ENCODE measurements at places on chromosomes 1 and 21. TPM values are rescaled to one million over a fixed set of nuclear protein-coding genes. Genes with fewer than 3 reads are reported as not detected.
A peak's percentile ranks its signal among the peaks of the same experiment; 100 is the strongest.

DNA sequence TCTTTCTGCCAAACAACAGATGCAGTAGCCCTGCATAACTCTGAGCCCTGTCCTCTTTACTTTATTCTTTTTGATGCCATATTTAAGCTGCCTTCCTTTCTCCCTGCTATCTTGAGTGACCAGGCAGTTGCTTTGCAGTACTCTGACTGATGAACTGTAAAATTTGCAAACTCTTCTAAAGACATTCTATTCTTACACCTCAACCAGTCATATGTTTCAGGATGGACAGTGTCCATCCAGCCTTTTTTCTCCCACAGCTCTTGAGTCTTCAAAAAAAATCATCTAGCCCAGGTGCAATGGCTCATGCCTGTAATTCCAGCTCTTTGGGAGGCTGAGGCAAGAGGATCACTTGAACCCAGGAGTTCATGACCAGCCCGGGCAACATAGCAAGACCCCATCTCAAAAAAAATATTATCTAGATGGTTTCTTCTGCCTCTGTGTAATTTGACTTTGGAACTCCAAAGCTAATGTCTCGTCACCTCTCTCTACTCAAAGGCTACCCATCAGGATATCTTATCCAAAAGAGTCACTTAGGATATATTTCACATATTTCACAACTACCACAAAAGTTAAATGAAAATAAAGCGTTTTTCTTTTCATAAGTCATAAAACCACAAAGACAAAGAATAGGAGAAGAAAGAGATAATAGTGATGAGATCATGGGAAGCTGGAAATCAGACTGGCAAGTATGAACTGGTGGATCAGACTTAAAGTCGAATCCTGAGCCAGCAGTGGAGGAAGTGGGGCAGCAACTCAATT, 54.6 kb upstream of the IPO9 start:
- DNase-seq, result no peak

The SPRR2F gene
- not detected for polyA plus RNA-seq

GRCh38 chr1:165253818-165254254, 102.7 kb downstream of the LMX1A start:
- no peak for DNase-seq

DNA sequence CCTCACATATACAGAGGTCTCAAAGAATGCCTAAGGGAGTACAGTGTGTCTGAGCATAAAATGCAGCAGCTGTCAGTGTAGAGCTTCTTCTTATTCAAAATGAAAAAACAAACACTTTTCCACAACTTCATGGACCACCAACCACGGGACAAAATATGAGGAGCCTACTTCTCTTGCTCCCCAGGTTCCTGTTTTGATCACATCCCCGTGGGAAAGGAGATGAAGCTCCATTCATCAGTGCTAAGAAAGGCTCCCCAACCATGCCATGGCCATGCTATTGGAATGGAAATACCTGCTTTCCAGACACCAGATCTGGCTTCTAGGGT, 383 bp downstream of the CD48 start:
- no peak for DNase-seq

GRCh38 chr1:229203030-229203751, 67.7 kb upstream of the RAB4A start:
- DNase-seq, result peak; percentile 94

DNA sequence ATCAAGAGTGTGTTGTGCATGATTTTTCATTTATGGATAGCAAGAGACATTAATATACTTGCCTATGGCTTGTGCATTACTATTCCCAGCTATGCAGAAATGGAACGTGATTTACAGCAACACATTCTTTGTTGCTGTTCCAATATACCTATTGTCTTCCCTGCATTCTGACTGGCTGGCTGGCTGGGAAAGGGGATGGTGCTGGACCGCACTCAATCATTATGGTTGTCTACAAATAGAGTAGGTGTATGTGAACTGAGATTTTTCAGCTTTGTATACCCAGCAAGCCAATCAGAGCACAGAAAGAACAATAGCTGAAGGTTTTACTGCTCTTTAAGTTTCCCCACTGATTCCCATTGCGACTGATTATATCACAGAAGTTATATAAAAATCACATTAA, 167.5 kb downstream of the ATG4C start:
- DNase-seq, result peak; percentile 53

- DNase-seq, result no peak
Observed at GRCh38 chr1:7948960-7949359, 8.3 kb upstream of the TNFRSF9 start.

DNA sequence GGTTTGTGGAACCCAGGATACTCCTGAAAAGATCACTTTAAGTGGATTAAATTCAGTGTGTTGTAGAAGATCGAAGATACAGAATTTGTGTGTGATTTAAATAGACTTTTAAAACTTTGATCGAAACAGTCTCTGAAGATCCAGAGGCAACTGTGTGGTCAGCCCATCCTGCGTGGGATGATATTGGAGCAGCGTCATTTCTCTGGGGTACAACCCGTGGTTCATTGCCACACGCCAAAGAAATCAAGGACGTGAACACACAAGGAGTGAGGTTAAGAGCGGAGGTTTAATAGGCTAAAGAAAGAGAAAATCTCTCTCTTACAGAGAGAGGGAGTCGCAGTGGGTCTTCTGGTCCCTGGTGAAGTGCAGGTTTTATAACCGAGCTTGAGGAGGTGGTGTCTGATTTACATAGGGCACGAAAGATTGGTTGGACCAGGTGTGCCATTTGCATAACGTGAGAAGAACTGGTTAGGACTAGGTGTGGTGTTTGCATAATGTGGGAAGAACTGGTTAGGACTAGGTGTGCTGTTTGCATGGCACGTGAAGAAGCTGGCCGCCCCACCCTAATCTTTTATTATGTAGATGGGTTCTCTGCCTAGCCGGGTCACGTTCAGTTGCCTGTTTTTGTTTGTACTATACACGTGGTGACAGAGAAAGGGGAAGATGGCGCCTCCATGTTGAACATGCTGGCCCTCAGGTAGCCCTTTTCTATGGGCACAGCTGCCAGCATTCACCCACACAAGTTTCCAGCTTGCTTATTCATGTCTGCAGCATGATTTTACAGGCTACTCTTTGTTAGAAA, 82.3 kb downstream of the ADSS2 start:
- DNase-seq, result no peak

The TENT5C gene
- polyA plus RNA-seq, result 0.20 TPM

- no peak for DNase-seq
Observed at GRCh38 chr1:36669262-36669661, 186.5 kb upstream of the CSF3R start.

GRCh38 chr21:20943561-20943997, 54.6 kb upstream of the NCAM2 start:
- DNase-seq, result peak; percentile 41

- DNase-seq, result peak; percentile 99
Observed at GRCh38 chr1:36706416-36706815, 223.7 kb upstream of the CSF3R start.

DNA sequence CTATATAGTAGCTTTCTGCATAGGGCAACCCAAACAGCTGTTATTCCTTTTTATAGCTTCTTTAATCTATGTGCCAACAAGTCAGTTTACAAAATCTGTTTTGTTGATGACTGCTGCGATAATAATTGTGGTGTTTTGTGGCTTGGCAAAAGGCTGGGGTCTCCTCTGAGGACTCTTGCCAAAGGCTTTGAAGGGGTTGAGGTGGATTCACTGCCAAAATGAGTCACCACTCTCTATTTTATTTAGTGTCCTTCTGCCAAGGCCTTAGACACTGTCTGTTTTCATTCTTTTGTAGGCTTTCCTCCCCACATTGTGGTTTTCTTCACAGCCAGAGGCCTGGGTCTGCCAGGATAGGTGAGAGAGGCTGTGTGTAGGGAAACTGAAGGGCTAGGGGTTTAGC, 161.8 kb downstream of the NFIA start:
- DNase-seq, result peak; percentile 57

The APOBEC4 gene
- polyA plus RNA-seq, result not detected

The KLHL20 gene
- 9.7 TPM for polyA plus RNA-seq

DNA sequence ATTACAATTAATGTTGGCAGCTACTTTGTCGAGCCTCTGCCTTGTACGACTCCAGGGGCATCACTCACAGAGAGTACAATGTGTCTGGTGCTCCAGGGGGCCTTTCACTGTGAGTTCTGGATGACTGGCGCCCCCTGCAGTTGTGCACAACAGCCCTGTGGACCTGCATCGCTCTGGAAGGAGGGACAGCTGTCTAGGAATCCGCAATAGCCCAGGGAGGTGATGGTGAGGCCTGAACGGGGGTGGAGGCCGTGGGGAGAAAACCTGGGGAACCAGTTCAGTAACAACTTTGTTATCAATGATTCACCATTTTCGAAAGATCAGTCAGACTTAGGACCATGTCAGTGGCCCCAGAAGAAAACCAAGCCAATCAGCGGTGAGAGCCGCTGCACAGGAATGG, 189.1 kb downstream of the KAZN start:
- DNase-seq, result no peak

The ARHGAP30 gene
- 0.93 TPM for polyA plus RNA-seq

The RGS16 gene
- polyA plus RNA-seq, result 58.8 TPM

DNA sequence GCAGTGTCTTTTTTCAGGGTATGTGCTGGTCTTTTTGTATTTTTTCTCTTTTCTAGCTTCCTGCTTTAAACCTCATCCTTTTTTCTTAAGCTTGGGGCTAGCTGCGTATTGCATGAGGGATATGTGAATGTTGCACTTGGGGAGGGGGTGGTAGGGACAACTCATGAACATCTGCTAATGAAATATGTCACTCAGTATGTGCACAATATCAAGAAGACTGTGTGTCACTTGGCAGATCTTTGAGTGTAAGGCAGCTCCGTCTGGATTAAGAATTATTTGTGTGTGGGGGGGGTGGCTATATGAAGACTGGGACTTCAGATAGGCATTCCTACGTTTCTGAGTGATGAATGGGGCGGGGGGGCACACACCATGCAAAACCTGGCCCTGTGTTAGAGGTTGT, 170.4 kb upstream of the CACNA1E start:
- DNase-seq, result peak; percentile 21

The ERICH3 gene
- 2.3 TPM for polyA plus RNA-seq

The RBM34 gene
- polyA plus RNA-seq, result 47.3 TPM

The SLAMF7 gene
- 0.56 TPM for polyA plus RNA-seq

The CCDC185 gene
- polyA plus RNA-seq, result not detected

The TNFRSF4 gene
- polyA plus RNA-seq, result 1.2 TPM

DNA sequence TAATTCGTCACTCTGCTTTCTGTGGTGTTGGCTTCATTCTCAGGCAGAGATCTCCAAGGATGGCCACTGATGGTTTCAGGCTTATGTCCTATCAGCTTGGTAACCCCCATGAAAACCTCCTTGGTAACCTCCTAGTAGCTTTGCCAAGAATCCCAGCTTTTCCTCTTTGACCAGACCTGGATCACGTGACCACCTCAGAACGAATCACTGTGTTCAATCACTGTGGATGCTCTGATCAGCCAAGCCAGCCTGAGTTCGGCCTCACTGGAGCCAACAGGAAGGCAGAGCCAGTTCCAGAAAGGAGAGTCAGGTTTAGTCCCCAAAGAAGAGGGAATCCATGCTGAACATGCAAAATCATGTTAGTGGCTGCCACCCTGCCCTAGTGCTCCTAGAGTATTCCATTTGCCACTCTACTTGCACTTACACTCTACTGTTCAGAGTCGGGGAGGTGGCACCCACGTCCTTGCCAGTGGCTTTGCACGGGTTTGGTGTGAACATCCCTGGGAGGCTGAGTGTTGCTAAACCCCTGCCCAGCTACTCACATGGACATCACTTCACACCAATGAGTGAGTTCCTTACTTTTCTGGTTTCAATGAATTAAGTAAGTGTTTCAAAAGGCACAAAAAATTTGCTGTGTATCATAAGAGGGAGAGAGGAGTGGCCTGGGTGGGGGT, 33.5 kb upstream of the SSBP3 start:
- no peak for DNase-seq

GRCh38 chr1:85220756-85221201, 20.0 kb upstream of the SYDE2 start:
- no peak for DNase-seq

GRCh38 chr1:51214615-51215131, 21.4 kb upstream of the RNF11 start:
- no peak for DNase-seq

DNA sequence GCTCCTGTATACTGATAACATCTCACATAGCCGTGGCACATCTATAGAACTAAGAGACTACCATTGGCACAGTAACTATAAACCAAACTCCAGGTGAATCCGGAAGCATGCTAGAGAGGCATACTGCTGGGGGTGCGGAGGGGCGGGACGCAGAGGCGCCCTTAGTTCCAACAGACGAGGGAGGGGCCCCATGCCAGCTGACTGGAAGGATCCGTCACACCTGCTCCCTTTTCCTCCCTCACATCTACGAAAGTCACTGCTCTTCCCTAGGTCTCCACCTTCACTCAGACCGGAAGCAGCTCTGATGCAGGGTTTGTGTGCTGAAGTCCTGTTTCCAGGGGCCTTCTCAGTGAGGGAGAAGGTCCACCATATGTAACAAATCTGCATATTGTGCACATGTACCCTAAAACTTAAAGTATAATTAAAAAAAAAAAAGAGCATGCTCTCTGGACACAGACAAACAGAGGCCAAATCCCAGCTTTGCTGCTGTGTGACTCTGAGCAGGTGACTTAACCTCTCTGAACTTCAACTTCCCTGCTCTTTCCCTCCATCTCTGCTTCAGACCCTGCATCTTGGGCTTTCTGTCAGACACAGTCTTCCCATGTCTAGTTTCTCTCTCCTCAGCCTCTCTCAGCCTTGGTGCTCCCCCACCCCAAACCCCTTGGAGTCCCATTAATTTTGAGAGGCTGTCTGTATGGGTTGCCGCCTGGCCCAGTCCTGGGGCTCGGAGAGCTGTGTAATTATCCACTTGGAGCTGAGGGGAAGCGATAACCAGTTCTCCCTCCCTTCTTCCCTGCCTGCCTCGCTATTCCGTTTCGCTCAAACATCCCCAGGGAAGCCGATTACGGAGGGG, 7.8 kb upstream of the GJB5 start:
- DNase-seq, result no peak

- no peak for DNase-seq
Observed at GRCh38 chr1:190429932-190430331, 47.7 kb downstream of the BRINP3 start.

DNA sequence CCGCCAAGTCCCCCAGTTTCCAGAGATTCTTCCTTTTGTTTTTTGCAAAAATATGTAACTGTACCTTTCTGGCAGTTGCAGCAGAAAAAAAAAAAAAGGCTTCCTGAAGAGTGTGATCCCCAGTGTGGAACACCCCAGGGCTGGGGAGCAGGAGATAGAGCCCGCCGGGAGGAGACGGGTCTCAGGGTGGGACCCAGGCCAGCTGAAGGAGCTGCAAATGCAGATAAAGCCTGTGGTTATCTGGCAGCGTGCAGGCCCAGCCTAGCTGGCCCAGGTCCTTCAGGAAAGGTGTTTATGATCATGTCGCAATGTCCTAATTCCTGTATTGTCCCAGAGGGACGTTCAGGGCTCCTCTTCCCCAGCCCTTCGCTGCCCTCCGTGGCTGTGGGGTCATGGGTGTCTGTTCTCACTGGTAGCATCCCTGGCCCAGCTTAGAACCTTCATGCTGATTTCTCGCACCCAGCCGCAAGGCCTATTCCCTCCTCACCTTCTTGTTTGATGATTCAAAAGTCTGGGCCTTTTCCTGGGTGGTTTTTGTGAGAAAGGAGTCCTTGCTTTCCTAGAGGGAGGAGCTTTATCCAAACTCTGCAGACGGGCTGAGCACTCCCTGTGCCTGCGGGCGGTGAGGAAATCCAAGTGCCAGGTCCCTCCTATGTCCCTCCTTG, 26.2 kb downstream of the RNF187 start:
- DNase-seq, result no peak

The SPRR5 gene
- not detected for polyA plus RNA-seq
